ENCODE measurements at places on chromosomes 1 and 21.

DNA sequence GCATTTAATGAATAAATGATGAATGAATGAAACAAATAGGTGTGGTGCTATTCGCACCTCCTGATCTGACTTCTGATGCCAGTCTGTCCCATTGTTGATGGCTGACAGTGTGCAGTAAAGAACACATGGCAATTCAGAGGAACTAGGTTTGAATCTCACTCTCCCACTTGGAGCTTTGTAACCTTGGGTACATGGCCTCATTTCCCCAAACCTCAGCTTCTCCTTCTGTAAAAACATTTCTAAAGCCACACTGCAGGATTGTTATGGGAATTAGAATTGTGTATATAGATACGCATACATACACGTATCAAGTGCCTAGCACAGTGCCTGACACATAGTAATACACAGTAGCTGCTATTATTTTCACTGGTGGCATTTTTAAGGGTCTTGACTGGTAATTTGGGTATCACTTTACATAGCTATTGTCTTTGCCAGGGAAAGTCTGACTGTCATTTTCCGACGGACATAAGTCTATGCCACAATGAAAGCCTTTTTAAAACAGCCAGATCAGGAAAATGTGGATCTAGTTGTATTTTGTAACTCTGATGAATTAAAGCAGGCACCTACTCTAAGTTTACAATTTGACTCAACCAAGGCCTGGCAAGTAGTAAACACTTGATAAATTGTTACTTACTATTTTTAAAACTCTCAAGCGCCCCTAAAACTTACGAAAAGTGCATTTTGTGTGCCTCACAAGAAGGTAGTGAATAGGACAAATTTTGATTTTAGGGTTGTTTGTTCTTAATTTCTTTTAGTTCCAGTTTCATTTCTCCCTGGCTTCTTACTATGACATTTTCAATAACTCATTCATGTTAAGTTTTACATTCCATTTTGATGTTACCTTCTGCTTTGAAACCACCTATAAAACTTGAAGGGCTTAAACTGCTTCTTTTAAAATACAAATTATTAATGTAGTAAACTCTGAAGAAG, 164.4 kb downstream of the SDCCAG8 start:
- no peak for DNase-seq

DNA sequence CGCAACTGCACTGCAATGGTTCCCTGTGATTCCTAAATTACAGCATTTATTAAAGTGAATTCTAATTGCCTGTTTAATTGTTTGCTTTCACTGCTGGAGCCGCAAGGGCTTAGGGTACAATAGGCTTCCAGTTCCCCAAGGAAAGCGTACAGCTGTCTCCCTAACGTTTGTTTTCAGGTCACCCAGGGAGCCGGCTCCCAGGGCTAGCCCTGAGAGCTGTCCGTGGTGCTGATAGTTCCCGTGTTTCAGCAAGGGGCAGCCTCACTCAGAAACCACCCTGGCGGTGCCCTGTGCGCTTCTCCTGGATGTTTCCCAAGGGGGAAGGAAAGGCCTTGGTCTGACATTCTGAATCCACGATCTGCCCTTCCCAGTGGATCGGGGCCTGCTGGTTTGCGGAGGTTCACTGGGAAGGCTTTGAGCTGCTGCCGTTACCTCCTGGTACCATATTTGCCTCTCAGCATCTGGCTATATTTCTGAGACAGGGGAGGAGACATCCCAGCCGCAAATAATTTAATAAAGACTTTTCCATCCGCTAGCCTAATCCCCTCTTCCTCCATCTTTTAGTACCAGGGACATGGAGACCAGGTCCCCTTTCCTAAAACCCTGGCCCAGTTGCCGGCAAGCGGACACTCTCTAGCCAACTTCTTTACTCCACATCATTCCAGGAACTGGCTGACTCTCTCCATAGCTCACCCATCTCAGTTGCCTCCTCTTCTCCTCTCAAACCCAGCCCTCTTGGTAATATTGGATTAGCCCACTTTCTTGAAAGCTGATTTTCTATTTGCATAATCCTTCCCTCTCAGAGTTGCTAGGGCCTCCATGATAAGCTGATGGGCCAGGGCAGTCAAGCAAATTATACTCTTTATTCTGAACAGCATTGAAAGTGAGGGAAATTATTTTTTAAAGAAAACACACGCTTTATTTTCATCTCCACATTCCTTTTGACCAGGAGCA, 149.0 kb downstream of the IGSF21 start:
- peak; percentile 46 for DNase-seq

DNA sequence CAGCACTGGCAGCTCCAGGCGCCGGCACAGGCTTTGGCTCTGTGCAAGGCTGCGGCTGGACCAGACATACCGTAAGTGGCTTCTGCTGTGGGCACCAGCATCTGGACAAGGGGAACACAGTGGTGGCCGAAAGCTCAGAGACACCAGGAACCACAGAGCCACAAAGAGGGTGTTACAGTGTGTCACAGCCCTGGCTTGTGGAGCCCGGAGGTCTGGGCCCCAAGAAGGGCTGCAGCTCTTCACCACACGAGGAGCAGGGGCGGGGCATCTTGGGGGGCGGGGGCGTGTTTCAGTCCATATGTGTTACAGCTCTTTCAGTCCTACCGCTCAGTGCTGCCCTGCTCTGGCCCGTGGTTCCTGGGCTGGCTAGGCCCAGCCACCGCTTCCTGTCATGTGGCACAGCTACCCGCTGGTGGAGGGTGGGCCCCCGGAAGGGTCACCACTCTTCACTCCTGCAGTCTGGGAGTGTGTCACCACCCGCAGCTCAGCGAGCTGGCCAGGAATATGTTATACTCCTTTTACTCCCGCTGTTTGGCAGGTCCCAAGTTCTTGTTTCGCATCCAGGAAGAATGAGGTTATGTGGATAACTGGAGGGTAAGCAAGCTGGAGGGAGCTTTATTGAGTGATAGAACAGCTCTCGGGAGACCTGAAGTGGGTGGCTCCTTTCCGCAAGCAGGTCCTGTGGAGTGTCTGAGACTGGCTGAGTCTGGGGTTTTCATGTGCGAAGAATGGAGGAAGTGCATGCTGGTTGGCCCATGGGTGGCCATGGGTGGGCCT, 3.3 kb upstream of the LSM10 start:
- DNase-seq = no peak

DNA sequence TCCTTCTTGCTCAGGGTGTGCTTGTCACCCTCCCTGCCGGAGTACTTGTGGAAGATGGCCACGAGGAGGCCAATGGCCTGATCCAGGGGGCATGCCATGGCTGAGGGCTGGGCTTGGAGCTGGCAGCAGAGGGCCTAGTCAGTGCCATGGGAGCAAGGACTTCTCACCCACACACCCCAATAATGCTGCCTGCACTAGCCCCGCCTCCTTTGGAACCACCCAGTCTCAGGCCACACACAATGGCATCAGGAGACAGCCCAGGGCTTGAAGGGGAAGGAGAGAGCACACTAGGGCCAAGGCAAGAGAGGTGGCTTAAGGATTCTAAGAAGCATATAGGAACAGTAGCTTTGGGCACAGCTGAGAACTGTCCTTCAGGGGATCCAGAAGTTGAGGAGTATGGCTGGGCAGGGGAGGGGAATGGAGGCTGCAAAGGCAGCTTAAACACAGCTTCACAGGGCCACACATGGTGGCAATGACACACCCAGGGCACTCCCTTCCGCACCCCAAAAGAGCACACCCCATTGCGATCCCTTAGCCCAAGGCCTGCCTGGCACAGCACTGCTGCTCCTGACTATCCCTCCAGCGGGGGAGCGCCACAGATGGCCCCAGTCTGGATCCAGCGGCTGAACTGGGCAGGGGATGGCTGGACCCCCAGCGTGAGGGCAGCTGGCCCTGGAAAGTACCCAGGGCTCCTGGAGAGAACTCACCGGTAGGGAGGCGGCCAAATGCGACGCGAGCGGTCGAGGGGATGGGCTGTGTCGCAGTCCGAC, at the start of gene S100A6:
S100A6 (minus strand) TSS at position 750 of the 770 bp plus-strand sequence; CDS start at position 98, 652 bp downstream.
- DNase-seq = peak; percentile 46
